ENCODE measurements at places on chromosomes 1 and 21.

DNA sequence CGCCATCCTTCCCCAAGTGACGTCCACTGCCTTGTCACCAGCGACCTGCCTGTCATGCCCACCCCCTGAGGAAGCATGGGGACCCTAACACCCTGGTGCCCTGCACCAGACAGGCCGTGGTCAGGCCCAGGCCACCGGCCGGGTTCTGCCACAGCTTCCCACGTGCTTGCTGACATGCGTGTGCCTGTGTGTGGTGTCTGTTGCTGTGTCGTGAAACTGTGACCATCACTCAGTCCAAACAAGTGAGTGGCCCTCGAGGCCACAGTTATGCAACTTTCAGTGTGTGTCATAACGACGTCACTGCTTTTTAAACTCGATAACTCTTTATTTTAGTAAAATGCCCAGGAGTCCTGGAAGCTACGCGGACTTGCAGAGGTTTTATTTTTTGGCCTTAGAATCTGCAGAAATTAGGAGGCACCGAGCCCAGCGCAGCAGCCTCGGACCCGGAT lies 8.5 kb upstream of the CTRC start:
- no peak for DNase-seq

GRCh38 chr1:41819069-41819468 lies 99.7 kb downstream of the HIVEP3 start:
- no peak for DNase-seq

DNA sequence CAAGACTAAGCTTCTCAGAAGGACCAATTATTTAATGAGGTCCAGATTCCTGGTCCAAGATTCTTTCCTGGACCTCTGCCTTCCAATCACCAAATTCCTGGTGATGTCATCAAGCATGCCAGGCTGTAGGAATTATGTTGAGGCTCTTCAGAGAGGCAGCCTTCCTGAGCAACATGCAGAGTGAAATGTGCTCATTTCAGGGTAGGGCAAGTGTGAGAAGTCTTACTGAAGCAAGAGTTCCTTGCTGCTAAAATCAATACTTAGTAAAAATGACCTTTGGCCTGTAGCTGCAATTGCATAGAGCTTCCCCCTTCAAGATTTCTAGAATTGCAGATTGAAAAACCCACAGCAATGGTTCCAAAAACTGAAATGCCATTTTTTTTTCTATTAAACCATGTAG lies 31.7 kb upstream of the BCAR3 start:
- DNase-seq, result no peak

DNA sequence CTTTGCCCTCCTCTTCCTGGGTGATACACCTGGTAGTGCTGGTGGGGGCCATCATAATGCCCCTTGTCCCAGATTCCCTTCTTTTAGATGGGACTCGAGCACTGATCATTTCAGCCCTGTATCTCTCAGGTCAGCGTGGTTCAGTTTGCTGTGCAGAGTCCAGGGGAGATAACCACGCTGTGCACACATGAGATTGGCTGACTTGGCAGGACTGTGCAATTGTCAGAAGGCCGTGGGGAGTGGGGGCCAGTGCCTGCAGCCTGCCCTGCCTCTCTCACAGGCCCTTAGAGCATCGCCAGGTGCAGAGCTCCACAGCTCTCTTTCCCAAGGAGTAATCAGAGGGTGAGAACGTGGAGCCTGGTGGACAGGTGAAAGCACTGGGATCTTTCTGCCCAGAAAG lies 15.2 kb downstream of the EPHX1 start:
- DNase-seq, result no peak

- no peak for DNase-seq
Measured at GRCh38 chr1:94329986-94330385, 88.2 kb upstream of the ABCD3 start.

DNA sequence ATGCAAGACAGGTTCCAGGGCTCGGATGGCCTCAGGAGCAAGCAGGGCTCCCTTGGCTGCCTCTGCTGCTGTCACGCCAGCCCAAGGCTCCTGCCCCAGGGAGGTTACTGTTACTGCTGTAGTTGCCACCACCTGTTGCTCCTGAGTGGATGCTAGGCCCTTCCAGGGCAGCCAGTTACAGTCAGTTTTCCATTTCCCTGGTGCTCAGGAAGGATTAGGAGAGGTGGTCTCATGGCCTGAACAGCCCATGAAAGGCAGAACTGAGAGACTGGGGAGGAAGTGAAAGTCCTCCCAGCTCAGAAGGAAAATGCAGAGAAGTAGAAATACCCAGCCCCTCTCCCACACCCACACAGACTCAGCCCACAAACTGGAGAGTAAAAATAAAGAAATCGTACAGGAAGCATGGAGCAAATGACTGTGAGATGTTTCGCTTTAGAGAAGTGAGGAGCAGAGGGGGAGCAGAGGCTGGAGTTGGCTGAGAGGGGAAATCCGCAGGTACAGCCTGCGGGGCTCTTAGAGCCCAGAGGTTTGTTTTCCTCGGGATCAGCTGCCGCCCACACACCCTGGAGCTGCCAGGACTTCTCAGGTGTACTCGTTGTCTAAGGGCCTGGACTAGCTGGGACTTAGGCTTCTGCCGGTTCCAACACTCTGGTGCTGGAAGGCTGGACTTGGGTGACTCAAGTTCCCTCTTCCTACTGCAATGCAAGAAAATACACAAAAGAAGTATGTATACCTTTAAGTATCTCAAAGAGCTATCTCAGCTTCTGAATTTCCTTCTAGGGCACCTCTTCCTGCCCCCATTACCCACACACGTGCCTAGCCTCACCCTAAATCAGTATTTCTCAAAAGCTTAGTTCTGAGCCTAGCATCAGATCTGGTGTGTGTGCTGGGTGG lies 2.3 kb downstream of the IL6R start:
- DNase-seq, result no peak

DNA sequence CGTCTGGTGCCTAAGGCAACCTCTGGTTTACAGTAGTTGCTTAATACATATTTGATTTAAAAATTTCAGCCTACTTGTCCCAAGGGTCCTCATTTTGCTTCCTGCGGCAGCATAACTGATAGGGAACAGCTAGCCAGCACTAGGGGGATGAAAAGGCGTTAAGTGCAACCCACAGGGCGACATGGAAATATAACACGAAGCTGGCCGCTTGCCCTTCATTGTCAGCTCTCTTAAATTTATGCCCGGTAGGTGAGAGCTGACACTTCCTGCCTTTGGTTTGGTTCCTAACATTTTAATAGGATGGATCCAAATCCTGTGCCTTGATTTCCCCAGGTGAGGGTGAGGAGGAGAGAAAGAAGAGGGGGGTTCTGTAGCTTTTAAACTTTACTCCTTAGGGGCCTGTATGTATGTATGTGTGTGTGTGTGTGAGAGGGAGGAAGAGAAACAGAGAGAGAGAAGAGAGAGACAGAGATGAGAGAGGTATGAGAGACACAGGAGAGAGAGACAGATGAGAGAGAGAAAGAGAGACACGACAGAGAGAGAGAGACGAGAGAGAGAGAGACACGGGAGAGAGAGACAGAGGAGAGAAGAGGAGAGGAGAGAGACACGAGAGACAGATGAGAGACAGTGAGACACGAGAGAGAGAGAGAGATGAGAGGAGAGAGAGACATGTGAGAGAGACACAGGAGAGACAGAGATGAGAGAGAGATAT lies 938 bp upstream of the ACTN2 start:
- DNase-seq, result no peak

GRCh38 chr1:158527190-158527815 lies 26.9 kb downstream of the OR6Y1 start:
- DNase-seq, result no peak

GRCh38 chr1:115898020-115898419 lies 57.1 kb upstream of the NHLH2 start:
- DNase-seq, result no peak

- DNase-seq, result no peak
Measured at GRCh38 chr1:79847700-79848099, 841.2 kb upstream of the ADGRL4 start.

- DNase-seq, result no peak
Measured at GRCh38 chr1:176338877-176339276, 124.1 kb upstream of the PAPPA2 start.

GRCh38 chr1:98048244-98048643 lies 127.4 kb upstream of the DPYD start:
- no peak for DNase-seq

DNA sequence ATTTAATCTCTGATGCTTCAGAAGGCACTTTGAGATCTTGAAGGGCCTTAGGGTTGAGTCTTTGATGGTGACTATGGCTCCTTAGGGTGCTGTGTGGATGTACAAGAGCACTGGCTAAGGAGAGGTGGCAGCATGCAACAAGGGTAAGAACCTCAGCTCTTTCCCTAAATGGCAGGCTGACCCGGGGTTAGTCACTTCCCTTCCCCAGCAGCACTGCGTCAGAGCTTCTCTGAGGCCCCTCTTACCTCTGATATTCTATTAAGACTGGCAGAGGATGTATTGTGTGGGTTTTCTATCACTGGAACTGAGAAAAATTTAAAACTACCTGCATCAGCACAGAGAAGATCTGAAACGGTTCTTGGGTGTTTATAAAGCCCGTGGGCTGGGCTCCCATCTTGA lies 11.8 kb downstream of the C1orf116 start:
- no peak for DNase-seq

GRCh38 chr1:77218477-77219165 lies 609 bp downstream of the PIGK start:
- no peak for DNase-seq

DNA sequence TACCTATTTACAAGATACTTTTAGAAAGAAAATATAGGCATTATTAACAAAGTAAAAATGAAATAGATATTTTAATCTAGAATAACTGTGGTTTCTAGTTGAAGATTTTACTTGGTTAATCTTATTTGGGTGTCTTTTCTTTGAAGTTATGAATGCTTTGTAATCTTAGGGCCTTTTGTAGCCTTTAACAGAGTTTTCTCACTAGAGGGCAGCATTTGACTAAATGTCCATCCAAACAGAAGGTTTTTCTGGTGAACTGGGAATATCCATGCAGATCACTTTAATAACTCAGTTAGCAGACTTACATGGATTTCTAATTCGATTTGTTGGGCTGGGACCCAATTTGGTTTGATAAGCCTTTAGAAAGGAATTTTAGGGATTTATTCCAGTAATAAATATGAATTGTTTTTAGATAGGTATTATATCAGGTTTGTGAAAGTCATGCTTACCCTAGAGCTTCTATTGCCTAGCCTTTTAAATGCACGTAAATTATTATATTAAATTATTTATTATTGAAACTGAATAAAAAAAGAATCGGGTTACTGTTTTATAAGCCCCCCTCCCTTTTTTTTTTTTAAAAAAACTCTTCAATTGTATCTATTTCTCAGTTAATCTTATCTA lies 119.7 kb downstream of the ZNF326 start:
- DNase-seq, result no peak

- no peak for DNase-seq
Measured at GRCh38 chr1:89732643-89733222, 88.1 kb upstream of the LRRC8D start.

DNA sequence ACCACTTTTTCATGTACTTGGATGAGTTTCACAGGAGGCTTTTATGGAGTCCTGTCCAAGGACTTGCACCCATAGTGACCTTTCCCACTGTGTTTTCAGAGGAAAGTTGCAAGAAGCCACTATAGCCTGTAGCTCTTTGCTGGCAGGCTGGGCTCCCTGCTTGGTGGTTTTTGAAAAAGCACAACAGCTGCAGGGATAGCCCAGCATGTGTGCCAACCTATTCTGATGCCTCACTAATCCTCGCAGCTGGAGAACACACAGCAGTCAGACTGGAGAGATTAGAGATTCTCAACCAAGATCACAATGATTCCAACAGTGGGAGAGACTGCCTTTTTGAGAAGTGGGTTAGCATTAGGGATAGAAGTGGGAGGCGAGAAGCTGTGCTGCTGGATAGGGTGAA lies 24.1 kb upstream of the ARHGEF11 start:
- no peak for DNase-seq

GRCh38 chr1:211411639-211412038 lies 80.3 kb downstream of the RD3 start:
- DNase-seq, result no peak

- no peak for DNase-seq
Measured at GRCh38 chr1:205595861-205596260, 36.0 kb downstream of the ELK4 start.

GRCh38 chr1:90340606-90341005 lies 345.7 kb downstream of the ZNF326 start:
- no peak for DNase-seq

DNA sequence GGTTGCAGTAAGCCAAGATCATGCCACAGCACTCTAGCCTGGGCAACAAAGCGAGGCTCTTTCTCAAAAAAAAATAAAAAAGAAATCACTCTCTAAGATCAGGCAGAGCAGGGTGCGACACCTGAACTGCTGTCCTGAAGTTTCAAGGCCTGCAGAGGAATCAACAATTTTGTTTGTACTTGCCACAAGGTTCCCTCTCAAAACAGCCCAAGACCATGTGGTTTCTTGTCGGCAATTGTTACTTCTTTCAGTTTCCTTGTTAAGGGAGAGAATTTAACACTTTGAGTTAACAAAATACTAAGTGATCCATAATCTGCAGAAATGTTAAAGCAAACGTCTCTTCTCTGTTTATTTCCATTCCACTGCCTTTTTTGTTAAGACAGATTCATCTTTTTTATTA lies 36.5 kb downstream of the MACO1 start:
- DNase-seq, result no peak

GRCh38 chr1:221696718-221697461 lies 45.0 kb downstream of the DUSP10 start:
- no peak for DNase-seq

DNA sequence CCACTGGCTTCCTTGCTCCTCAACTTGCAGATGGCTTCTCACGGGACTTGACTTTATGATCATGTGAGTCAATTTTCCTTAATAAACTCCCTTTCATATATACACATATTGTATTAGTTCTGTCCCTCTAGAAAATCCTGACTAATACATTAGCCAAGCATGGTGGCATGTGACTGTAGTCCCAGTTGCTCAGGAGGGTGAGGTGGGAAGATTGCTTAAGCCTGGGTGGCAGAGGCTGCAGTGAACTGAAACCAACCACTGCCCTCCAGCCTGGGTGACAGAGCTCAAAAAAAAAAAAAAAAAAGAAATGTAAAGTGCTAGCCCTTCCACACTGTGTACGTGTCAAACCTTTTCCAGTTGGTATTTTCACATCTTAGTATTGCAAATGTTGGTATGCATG lies 857.0 kb downstream of the LTN1 start:
- DNase-seq, result no peak

- no peak for DNase-seq
Measured at GRCh38 chr1:51697166-51697565, 80.3 kb downstream of the OSBPL9 start.

DNA sequence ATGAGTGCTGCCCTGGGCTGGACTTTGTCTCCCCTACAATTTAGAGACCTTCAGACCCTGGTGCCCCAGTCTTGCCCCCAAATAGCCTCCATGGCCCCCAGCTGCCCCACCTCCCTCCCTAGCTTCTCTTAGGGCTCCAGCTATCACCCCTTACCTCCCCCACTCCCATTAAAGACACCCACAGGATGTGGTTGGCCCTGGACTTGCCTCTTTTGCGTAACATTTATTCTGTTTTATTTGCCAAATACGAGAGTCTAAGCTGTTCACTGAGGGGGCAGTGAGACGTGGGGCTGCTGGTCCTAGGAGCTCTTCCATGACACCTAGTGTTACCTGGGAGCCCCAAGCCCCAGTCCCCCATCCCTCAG lies 4.5 kb downstream of the ZC3H12A start:
- DNase-seq, result no peak

GRCh38 chr1:29478879-29479278 lies 242.6 kb downstream of the PTPRU start:
- DNase-seq, result no peak

All from cortex of kidney (tissue), 1 donor.